Activated CD4-positive, CD25-positive, alpha-beta regulatory T cell (primary cell): ENCODE measurements at places on chromosomes 1 and 21.

DNA sequence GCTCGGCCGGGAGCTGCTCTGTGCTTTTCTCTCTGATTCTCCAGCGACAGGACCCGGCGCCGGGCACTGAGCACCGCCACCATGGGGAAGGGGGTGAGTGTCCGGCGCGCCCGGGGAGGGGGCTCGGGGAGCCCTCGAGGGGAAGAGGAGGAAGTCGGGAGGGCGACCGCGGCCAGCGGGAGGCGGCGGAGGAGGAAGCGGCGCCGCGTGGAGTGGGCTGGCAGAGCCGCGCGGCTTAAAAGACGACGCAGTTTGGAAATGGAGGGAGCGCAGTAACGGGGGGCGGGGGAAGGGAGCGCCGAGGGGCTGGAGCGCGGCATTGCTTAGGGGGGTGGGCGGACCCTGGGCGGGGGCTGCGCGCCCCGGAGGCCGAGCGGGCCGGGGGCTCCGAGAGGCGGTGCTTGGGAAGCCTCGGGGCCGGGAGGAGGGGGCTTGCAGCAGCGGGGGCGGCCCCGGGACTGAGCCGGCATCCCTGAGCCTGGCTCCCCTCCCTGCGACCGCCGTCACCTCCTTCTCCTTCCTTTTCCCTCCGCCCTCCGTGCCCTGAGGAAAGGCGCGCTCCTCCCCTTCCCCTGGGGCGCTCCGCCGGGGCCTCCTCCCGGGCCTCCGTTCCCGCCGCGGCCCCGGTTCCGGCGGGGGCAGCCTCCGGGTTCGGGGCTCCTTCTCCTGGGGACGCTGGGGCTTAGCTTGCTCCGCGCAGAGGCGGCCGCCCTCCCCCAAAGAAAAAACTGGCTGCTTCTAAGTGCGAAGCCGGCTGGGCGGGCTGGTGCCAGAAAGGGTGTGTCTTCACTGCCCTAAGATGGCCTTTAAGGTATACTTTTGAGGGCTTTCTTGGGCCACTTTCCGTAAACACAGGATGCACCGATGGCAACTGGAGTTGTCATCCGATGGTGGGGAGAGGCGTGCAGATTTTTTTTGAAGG lies 648 bp downstream of the ATP1A1 start:
- DNase-seq, result peak; percentile 20

- peak; percentile 41 for DNase-seq
These were observed 65.9 kb downstream of the PIK3CD start for GRCh38 chr1:9717193-9718005.

- DNase-seq, result no peak
These were observed 352.4 kb downstream of the NTNG1 start for GRCh38 chr1:107493111-107493716.

- DNase-seq, result no peak
These were observed 4.2 kb downstream of the CD48 start for GRCh38 chr1:160707236-160708064.

DNA sequence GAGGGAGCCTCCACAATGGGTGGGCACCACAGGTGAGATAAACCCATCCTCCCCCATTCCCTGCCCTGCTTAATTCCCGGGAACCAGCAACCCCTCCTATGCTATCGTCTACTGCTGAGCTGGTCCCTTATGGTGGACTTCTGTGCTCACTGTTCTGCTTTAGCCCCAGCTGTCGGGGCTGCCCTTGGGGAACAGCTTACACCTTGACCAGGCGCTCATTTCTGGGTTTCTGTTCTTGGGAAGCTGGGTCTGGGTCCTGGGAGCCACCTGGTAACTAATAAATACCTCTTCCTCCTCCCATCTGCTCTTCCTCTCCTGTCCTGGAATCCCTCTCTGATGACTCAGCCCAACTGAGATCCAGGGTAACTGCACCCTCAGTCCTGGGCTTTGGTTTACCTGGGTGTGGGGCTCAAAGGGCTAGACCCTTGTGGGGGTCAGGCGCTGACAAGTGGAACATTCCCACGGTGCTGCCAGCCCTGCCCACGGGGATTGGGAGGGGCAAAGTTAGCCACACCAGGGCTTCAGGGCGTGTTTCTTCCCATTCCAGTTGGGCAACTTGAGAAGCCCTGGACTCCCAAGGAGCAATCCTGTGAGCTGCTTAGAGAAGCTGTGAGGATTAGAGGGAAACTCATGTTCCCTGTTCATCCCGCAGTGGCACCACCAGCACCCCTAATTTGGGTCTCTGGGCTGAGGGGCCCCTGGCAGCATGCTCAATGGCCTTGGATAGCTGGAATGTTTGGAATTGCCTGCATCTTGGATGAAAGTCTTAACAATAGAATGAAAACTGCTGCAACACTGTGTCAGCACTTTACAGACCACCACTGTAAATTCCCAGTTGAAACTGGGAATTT lies 1.6 kb downstream of the PCAT6 start:
- no peak for DNase-seq

GRCh38 chr1:109796484-109797302 lies 33.0 kb upstream of the EPS8L3 start:
- DNase-seq, result no peak
